ENCODE measurements at places on chromosomes 3 and 15.

- no peak for DNase-seq
- H3K4me1 ChIP-seq: no peaks in the 10 kb centered on the region
- no peak overlapping the region for H3K27ac ChIP-seq
- no peaks in the 10 kb centered on the region for H3K27me3 ChIP-seq
Observed at GRCh38 chr3:119018690-119019463, 15.8 kb downstream of the IGSF11 start.

- no peak overlapping the region for H3K4me3 ChIP-seq
- H3K36me3 ChIP-seq: no peaks in the 10 kb centered on the region
- no peak overlapping the region for H3K27ac ChIP-seq
- no peaks in the 10 kb centered on the region for H3K4me1 ChIP-seq
- H3K27me3 ChIP-seq: peaks cover 77% of the 10 kb centered on the region
Observed at GRCh38 chr15:96583671-96584070, 253.2 kb downstream of the NR2F2 start.

DNA sequence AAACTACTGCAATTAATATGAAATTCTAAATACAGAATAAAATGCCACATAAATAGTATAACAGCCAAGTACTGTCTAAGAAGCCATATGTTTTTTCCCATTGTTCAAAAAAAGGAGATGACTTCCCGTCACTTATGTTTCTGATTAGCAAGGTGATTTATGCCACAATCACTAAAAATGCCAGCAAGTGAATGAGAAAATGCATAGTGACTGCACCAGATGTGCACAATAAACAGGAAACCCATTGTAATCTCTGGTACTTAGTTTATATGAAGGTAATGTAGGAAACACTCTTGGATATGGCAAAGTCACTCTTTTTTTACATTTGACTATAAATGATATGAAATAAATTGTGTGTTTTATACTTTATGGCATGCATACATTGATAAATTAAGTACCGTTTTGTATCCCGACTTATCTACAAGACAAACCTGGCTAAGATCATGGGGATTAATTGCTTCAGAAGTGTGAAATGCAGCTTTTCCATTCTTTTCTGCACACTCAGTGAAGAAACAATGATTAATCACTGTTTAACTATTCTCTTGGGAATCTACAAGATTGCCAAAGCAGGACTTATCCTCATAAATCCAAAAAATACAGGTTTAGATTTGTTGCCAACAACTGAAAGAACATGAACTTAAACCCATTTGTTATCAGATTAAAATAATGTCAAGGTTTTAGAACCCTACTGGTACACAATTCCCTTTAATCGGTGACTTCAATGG lies 164.5 kb downstream of the TBC1D5 start:
- H3K4me3 ChIP-seq: no peak overlapping the region
- H3K36me3 ChIP-seq: no peaks in the 10 kb centered on the region
- peaks cover 48% of the 10 kb centered on the region for H3K4me1 ChIP-seq
- H3K27me3 ChIP-seq: no peaks in the 10 kb centered on the region
- DNase-seq: no peak

GRCh38 chr3:15218689-15219088 lies 12.6 kb downstream of the CAPN7 start:
- H3K36me3 ChIP-seq: peaks cover 89% of the 10 kb centered on the region
- no peak overlapping the region for H3K4me3 ChIP-seq
- no peak overlapping the region for H3K27ac ChIP-seq
- no peak for DNase-seq
- H3K27me3 ChIP-seq: no peaks in the 10 kb centered on the region

- peaks cover 4% of the 10 kb centered on the region for H3K27me3 ChIP-seq
- H3K36me3 ChIP-seq: no peaks in the 10 kb centered on the region
- no peak for DNase-seq
- H3K4me1 ChIP-seq: peaks cover 9% of the 10 kb centered on the region
- H3K4me3 ChIP-seq: no peak overlapping the region
Observed at GRCh38 chr15:60673166-60673565, 194.2 kb upstream of the ICE2 start.

- H3K36me3 ChIP-seq: no peaks in the 10 kb centered on the region
- H3K4me1 ChIP-seq: peaks cover 42% of the 10 kb centered on the region
- peak overlapping the region; percentile 100 for H3K27ac ChIP-seq
- DNase-seq: no peak
Observed at GRCh38 chr3:44883213-44883955, 9.0 kb downstream of the TGM4 start.

- peaks cover 3% of the 10 kb centered on the region for H3K27me3 ChIP-seq
- no peak overlapping the region for H3K27ac ChIP-seq
- no peaks in the 10 kb centered on the region for H3K4me1 ChIP-seq
- no peaks in the 10 kb centered on the region for H3K36me3 ChIP-seq
- H3K4me3 ChIP-seq: no peak overlapping the region
- no peak for DNase-seq
Observed at GRCh38 chr3:132749786-132750185, 27.6 kb upstream of the NPHP3 start.

- H3K4me3 ChIP-seq: no peak overlapping the region
- H3K27me3 ChIP-seq: no peaks in the 10 kb centered on the region
- no peak overlapping the region for H3K27ac ChIP-seq
Observed at GRCh38 chr3:20772869-20773268, 586.9 kb upstream of the SGO1 start.

DNA sequence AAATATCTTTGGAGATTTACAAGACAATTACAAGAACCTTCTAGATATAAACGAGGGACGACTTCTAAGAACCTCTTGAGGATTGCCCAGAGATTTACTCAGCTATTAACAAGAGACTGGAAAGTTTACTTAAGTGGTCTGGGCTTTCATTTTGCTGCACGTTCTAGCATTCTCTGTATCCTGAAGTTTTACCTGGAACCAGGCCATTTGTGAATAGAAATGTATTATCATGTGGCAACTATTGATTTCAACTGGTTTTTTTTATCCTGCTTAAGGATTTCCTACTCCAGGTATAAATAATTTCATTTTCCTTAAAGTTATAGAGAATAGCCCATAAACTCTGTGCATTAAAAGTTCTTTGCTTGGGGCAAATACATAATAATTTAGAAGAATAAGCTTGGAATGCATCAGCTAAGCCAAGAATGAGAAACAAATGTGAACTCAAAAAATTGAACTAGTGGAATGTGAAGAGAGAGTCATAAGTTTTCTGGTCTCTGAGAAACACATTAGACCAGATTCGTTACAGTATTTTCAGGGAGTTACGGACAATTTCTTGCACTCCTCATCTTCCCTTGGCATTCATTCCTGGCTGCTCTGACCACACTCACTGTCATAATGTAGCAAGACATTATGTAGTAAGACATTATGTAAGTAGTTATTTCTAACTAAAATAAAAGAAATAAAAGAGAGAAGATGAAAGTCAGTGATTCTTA lies 1.3 kb downstream of the AQP9 start:
- H3K27ac ChIP-seq: no peak overlapping the region
- H3K27me3 ChIP-seq: no peaks in the 10 kb centered on the region
- H3K4me3 ChIP-seq: no peak overlapping the region
- no peaks in the 10 kb centered on the region for H3K4me1 ChIP-seq
- no peaks in the 10 kb centered on the region for H3K36me3 ChIP-seq
- DNase-seq: no peak

- H3K27me3 ChIP-seq: no peaks in the 10 kb centered on the region
- no peak overlapping the region for H3K27ac ChIP-seq
Observed at GRCh38 chr3:144104679-144105078, 133.1 kb downstream of the DIPK2A start.

DNA sequence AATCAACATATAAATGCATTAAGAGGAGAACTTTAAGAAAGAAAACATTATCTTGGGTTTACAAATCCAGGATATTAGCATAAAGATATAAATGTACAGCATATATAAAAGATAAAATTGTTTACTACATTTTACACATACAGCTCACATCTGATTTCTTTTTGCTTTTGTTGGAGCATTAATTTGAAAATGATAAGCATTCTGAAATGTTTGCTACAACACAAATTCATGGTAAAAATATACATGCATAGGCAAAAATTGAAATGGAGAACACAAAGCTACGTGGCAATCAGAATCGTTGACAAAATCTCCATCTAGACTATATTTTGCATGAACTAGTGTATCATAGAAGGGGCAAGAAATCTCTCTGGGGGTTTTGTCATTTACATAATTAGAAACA lies 159.1 kb downstream of the TIGIT start:
- H3K27ac ChIP-seq: no peak overlapping the region
- no peak for DNase-seq
- H3K4me3 ChIP-seq: no peak overlapping the region
- peaks cover 8% of the 10 kb centered on the region for H3K4me1 ChIP-seq
- no peaks in the 10 kb centered on the region for H3K36me3 ChIP-seq

DNA sequence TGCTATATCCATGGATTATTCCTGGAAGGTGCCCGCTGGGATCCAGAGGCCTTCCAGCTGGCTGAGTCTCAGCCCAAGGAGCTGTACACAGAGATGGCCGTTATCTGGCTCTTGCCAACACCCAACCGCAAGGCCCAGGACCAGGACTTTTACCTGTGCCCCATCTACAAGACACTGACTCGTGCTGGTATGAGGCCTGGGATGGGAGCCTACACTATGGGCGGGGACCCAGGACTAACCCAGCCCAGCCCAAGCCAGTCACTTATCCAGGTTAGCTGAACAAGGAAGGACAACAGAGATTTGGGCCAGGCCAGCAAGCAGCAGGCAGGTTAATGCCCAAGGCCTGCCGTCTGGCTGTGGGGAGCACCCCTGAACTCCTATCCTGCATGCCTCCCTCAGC lies 45.3 kb downstream of the SEMA3G start:
- no peak overlapping the region for H3K27ac ChIP-seq
- H3K4me3 ChIP-seq: no peak overlapping the region
- no peaks in the 10 kb centered on the region for H3K4me1 ChIP-seq
- H3K27me3 ChIP-seq: no peaks in the 10 kb centered on the region

- H3K4me3 ChIP-seq: peak overlapping the region; percentile 57
- H3K27ac ChIP-seq: peak overlapping the region; percentile 83
- no peak for DNase-seq
Observed at GRCh38 chr3:196287090-196287439, 461 bp downstream of the PCYT1A start.

- H3K36me3 ChIP-seq: no peaks in the 10 kb centered on the region
- peaks cover 6% of the 10 kb centered on the region for H3K27me3 ChIP-seq
- H3K4me1 ChIP-seq: no peaks in the 10 kb centered on the region
- no peak overlapping the region for H3K27ac ChIP-seq
Observed at GRCh38 chr15:93372208-93372864, 283.3 kb upstream of the RGMA start.

DNA sequence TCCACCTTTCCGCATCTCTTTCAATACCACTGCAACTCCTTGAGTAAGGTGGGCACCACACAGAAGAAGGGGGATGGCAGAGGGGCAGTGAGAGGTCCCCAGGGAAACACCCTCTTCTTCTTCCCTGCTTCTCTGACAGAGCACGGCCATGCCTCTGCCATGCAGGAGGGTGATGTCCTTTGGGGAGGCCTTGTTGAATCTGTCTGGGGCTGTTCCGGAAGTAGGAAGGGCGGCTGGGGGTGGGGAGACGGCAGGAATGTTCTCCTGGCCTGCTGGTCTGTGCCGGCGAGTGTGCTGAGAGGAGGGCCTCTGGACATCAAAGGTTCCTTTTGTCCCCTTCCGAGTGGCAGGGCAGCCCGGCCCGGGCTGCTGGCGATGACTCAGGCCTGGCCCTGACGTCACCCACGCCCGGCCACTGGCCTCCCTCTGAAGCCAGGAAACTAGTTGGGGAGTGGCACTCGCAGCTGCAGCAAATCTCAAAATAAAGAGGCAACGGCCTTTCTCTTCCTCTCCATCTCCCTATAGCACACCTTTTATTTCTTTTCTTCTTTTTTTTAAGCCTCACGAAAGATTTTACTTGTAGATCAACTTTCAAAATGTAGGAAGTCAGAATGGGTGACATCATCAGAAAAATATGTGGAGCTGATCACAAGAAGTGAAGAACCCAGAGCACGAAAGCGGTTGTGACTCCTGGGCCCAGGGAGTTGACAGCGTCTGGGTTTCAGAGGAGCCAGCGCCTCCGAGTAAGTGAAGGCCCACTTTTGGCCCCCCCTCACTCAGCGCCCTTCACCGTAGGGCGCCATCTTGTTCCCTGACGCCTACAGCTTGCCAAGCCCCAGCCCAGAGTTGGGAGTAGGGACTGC lies at the start of gene ZBTB38:
Gene ZBTB38, plus strand, starts transcription at position 443 of the 863 bp plus-strand sequence. CDS start 73,885 bp downstream, outside the sequence.
- peak within 1 kb of the TSS; percentile 9 for H3K4me3 ChIP-seq
- peak; percentile 85 for DNase-seq
- peak within 1 kb of the TSS; percentile 99 for H3K27ac ChIP-seq
- no peaks in the 10 kb centered on the region for H3K27me3 ChIP-seq
- peaks cover 48% of the 10 kb centered on the region for H3K4me1 ChIP-seq
